ENCODE measurements at places on chromosomes 3 and 15. TPM values are rescaled to one million over a fixed set of nuclear protein-coding genes. Genes with fewer than 3 reads are reported as not detected.

HCLS1 gene
- 12.3 TPM for total RNA-seq

GRCh38 chr3:8011902-8012301 lies 489.7 kb upstream of the LMCD1 start:
- no peak overlapping the region for H3K27ac ChIP-seq
- H3K4me1 ChIP-seq, result no peaks in the 10 kb centered on the region
- no peak for DNase-seq
- no peaks in the 10 kb centered on the region for H3K36me3 ChIP-seq

DNA sequence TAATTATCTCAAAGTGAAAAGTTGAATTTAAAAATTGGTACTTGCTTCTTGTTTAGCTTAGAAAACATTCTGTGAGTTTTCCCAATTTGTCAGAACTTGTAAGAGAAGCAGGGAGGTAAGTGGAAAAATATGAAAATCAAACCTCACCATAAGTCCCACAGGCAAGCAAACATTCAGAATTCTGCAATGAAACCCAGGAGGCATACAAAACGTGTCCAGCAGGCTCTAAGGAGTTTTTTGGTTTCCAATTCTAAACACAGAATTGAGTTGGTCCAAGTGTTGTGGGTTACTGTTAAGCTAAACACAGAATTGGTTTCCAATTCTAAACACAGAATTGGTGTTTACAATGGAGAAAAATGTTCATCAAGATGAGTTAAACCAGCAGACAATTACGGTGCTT lies 27.1 kb upstream of the ACKR4 start:
- H3K27me3 ChIP-seq, result no peaks in the 10 kb centered on the region
- H3K36me3 ChIP-seq, result no peaks in the 10 kb centered on the region
- no peak overlapping the region for H3K4me3 ChIP-seq
- H3K4me1 ChIP-seq, result no peaks in the 10 kb centered on the region
- no peak for DNase-seq

KNL1 gene
- total RNA-seq, result 0.73 TPM

DNA sequence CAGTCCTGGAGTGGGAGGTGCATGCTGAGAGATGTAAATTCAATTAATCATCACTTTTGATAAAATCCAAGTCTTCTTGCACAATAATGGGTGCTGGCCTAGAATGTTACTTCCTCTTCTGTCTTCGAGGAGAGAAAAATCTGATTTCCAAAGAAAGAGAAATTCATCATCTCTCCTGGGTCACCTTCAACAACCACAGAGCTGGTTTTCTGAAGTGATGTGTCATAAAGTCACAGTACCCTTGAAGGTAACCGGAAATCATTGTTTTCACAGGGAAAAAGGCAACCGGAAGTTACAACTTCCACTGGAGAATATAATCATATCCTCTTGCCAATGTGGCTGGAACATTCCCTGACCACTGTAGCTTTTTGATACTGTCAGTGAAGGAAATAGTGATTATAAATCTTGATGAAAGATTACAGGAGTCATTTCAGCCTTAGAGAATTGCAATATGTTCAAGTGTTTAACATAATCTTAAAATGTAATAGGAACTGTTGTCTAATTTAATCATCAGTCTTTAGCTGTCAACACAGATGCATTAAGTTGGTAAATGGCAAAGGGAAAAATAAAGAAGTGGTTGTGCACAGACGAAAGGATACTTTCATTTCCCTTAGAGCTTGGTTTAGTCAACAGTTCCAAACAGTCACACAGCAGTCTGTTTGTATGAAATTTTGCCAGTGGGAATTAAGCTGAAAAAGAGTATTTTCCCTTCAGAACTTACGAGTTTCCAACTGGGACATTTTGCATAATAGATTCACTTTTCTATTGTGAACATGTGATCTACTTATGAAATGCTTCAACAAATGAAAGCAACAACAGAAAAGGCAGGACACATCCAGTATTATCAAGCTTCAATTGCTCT lies 106.5 kb upstream of the SLC4A7 start:
- no peaks in the 10 kb centered on the region for H3K27me3 ChIP-seq
- no peak overlapping the region for H3K4me3 ChIP-seq
- DNase-seq, result no peak
- H3K4me1 ChIP-seq, result no peaks in the 10 kb centered on the region
- no peaks in the 10 kb centered on the region for H3K36me3 ChIP-seq

- H3K27me3 ChIP-seq, result no peaks in the 10 kb centered on the region
- no peak overlapping the region for H3K4me3 ChIP-seq
- H3K4me1 ChIP-seq, result peaks cover 7% of the 10 kb centered on the region
- H3K27ac ChIP-seq, result no peak overlapping the region
Measured at GRCh38 chr3:95217661-95218060, 1154.8 kb downstream of the NSUN3 start.

DNA sequence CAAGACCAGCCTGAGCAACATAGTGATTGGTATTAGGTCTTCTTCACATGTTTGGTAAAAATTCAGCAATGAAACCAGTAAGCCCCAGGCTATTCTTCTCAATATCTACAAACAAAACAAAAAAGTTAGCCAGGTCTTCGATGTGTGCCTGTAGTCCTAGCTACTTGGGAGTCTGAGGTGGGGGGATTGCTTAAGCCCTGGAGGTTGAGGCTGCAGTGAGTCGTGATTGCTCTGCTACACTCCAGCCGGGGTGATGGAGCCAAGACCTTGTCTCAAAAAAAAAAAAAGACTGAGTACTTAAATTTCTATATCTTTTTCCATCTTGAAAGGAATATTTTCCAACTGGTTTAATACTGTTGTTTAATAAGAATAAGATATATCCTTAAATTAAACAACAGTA lies 106.8 kb downstream of the MBNL1 start:
- no peaks in the 10 kb centered on the region for H3K27me3 ChIP-seq
- H3K4me1 ChIP-seq, result peaks cover 6% of the 10 kb centered on the region
- H3K4me3 ChIP-seq, result no peak overlapping the region
- no peak overlapping the region for H3K27ac ChIP-seq
- no peak for DNase-seq
- no peaks in the 10 kb centered on the region for H3K36me3 ChIP-seq

- H3K27ac ChIP-seq, result no peak overlapping the region
- no peak for DNase-seq
- H3K36me3 ChIP-seq, result no peaks in the 10 kb centered on the region
- no peaks in the 10 kb centered on the region for H3K4me1 ChIP-seq
- no peaks in the 10 kb centered on the region for H3K27me3 ChIP-seq
Measured at GRCh38 chr3:41024031-41024836, 175.1 kb upstream of the CTNNB1 start.

DNA sequence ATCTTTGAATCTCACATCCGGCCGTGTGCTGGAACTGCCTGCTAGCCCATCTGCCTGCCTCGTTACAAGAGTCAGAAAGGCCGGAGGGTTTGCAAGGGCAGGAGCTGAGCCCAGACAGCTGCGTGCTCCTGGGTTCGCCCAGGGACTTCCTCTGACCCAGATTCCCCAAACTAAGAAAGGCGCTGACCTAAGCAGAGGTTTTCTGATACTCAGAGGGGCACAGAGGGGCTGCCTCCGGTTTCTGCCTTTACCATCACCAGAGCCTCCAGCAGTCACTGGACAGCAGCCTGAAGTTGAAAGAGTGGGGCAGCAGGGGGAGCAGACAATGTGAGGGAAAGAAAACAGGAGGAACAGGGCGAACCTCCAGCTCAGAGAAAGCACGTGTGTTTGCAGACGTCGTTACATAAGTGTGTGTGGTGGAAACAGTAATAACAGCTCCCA lies 33.4 kb upstream of the RAD18 start:
- no peak overlapping the region for H3K27ac ChIP-seq
- H3K36me3 ChIP-seq, result no peaks in the 10 kb centered on the region
- no peaks in the 10 kb centered on the region for H3K27me3 ChIP-seq

Data from pancreas (tissue), 10 donors.